ENCODE measurements at places on chromosomes 5 and 9.
A peak's percentile ranks its signal among the peaks of the same experiment; 100 is the strongest.

DNA sequence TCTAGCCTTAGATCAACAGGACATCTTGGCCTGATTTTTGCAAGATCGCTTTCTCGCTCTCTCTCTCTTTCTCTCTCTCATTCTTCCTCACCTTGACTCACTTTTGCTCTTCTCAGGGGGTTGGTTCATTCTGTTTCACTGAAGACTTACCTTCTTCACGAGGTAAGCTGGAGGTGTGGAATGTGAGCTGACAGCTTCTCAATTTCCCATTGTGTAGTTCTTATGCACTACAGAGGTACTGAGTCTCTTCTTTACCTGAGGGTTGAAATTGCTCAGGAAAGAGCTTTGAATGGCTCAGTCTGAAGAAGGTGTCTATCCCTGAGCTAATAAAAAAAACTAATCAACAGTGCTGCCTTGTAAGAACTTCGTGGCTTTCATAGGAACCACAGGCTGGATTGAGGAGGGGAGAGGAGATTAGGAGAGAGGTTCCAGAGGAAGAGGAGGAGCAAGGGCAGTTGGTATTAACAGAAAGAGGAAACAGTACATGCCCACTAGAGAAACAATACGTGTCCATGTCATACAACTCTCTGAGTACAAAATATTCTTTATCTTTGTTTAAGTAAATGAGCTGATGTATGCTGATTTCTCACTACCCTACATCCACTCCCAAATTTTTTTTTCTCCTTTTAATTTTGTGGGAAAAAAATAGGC lies 192.2 kb downstream of the TMEM167A start:
- no peak for DNase-seq

DNA sequence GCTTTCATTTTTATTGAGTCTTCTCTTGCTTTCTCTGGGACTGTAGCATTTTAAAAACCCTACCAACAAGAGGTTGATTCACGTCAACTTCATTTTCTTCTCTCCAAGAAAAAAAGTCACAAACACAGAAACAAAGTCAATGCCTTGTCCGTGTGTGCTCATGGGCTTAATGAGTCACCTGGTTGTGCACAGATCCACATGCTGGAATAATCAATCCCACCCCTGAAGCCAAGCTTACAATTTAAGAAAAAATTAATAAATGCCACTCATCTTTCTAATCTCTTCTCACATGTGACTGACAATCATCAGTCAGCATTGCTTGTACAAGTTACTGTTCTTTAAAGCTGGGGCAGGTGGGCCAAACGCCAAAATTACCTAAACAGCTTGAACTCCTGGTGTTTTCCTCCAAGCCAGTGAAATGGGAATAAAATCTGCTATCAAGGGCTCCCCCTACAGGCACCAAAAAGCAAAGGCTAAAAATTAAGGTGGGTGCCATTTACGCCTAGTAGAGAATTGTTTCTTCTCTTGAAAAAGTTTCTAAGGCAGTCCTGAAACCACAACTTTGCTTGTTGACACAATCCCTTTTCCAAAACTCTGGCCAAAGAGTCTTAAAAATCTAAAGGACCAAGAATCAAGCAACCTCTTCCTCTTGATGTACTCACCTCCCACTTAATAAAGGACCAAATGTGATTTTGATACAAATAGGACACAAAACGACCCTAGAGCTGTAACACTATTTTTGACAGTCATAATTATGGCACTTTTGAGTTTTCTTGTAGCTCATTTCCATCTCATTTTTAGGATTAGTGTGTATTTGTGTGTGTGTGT lies 21.3 kb downstream of the TRMO start:
- DNase-seq = no peak

GRCh38 chr5:95620870-95621838 lies 1.3 kb downstream of the GPR150 start:
- DNase-seq = peak; percentile 72

DNA sequence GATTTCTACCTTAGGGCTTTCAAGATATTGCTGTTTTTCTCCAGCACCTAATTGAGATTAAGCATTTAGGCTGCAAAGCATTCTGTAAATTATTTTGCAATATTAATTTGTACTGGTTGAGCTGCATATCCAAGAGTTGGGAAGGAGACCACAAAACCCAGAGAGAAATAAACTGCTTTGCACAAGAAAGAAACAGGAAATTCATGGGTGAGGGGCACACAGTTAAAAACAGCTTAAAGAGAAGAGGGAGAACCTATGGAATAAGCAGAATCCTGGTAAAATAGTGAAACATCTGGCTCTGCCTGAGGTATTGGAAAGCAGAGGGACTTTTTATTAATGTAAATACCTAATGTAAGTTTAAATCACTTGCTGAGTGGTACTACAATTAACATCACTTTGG lies 243.0 kb downstream of the TMEM167A start:
- no peak for DNase-seq

- DNase-seq = no peak
These were observed 135.8 kb downstream of the PCSK1 start for GRCh38 chr5:96297290-96297689.

All from activated naive CD4-positive, alpha-beta T cell treated with anti-CD3 and anti-CD28 coated beads, Interleukin-2, amount 50 U/mL, for 72 hours (primary cell).